Activated CD4-positive, CD25-positive, alpha-beta regulatory T cell (primary cell): ENCODE measurements at places on chromosomes 12 and 14.

GRCh38 chr14:22489957-22490950 is 98.8 kb downstream of the DAD1 start:
- DNase-seq: no peak

DNA sequence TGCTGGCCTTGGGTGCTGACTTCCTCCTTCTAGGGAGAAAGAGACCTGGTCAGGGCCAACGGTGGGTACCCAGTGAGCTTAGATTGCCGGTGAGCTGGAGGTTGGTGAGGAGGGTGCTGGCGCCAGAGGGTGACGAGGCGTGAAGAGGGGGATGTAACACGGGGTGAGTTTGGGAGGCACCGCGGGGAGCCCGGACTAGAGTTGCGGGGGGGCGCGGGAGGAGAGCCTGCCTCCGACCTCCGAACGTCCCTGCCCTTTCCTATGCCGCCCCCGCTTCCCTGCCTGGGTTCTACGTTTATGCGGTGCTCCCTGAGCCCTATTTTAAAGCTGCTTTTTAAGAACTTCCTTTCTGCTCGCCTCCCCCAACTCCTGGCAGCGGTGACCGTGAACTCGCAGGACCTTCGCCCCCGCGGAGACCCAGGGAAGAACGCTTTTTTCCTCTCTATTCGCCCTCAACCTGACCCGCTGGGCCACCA is 18.6 kb downstream of the OR6S1 start:
- DNase-seq: no peak

DNA sequence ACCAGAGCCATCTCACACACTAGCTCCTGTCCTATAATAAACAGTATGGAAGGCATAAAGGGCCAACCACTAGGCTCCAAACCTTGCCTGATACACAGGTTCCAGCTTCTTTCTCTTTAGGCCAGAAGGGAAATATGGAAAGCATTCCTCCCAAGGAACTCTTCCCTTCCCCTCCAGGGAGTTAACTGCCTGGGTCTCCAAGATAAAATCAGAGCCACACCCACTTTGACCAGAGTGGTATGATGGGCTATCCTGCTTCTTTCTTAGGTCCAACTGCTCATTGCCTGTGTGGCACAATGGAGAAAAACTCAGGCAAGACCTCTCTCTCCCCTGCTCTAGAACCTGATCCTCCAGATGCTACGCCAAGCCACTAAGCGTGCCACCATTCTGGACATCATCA is 2.1 kb downstream of the TSSK4 start:
- DNase-seq: no peak

DNA sequence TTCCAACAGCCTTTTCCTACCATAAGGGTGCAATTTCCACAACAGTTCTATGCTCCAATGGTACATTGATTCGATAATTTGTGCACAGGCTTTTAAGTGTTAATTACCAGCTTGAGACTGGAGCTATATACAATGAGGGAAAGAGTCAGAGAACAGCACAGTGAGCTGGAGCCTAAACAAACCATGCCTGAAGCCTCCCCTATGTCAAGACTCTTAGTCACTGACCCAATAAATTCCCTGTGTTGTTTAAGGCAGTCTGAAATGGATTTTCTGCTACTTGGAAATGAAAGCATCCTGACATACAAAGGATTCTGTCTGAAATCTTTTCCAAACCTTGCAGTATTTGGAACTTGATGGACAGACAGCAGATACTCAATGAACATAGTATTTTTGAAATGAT is 149.0 kb downstream of the EFCAB11 start:
- no peak for DNase-seq
